Mesothelial cell of epicardium (in vitro differentiated cells): ENCODE measurements at places on chromosomes 2 and 18.

DNA sequence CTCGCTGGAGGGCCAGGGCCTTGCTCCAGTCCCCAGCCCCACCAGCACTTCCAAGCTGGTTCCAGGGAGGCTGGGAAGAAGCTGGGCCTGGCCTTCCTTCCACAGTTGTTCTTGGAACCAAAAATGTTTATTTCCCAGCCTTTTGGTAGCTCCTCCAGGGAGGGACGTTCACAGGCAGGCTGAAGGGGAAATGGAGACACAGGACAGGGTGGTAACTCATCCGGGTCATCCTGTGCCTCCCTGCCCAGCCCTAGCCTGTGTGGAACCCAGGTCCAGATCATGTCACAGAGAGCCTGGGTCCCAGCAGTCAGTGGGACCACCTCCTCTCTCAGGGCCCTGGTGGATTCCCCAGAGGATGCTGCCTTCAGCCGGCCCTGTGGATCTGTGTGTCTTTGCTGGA is 12.5 kb upstream of the ARMC9 start:
- DNase-seq, result no peak

- no peak for DNase-seq
Observed at GRCh38 chr2:84940088-84940470, 30.9 kb upstream of the KCMF1 start.

DNA sequence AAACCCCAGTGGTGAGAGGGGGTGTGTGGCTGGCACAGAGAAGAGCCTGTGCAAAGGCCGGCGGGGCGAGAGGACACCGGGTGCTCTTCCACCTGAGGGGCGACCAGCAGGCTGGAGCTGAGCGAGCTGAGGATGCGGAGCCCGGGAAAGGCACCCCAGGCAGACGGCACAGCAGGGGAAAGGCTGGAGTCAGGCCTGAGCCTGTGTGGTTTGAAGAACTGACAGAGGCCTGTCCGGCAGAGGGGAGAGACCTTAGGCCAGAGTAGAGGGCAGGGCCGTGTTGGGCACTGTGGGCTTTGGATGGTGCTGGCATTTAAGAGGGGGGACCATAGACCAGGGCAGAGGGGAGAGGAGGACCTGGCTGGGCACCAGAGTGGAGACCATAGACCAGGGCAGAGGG is 149.8 kb downstream of the RTP5 start:
- DNase-seq, result peak; percentile 7

DNA sequence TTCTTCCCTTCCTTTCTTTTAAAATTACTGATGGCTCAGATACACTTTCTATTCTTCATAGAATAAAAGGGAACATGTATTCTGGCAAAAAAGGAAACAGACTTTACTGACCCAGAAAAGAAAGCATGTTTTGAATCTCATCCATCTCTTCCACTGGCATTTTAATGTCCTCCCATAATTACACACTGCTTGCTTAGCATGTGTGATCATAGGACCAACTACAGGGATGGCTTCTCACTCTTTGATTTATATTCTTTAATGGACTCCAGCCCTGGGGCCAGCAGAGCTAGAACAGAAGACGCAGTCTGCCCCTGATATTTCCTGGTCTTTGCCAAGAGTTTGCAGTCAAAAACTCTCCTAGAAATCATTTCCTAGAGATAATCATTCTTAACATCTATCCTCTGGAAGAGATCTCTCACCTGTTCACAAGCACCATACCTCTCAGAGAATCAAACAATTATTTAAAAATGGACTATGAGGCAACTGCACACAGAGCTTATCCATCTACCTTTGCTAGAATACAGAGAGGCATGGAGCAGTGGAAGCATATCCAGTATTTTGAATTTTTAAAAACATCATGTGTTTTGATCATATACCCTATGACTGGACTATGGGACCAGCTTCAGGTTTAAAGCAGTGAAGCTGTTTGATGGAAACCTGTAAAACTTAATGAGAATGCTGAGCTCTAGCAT is 429.1 kb downstream of the NRXN1 start:
- no peak for DNase-seq

DNA sequence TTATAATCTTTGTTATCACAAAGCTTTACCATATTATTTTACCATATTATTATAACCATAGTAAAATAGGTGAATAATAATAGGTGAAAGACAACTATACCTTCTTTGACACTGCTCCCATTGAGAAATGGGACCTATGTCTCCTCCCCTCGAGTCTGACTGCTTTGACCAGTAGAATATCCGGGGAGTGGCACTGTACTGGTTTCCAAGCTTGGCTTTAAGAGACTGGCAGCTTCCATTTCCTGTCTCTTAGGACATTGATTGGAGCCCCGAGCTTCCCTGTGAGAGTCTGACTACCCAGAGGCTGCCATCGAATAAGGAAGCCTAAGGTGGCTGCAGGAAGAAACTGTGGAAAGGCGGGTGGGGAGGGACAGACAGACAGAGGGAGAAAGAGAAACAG is 40.1 kb upstream of the PLEKHM3 start:
- no peak for DNase-seq

- no peak for DNase-seq
Observed at GRCh38 chr2:37556256-37556655, 115.2 kb downstream of the CDC42EP3 start.

DNA sequence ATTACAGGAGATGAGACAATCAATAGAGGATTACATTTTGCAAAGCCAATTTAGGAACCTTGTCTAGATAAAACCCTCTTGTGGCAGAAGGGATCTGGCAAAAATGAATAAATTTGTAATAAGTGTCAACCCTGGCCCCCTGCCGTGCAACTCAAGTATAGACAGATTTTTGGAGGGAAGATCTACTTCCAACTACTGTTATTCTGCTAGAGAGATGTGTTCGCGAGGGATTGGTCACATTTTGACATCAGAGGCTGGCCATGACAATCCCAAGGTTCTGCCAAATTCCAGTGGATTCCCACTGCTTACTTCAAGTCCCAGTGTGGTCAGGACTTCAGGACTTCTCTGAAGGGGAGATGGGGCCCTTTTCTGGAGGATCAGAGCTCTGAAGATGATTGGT is 192.6 kb downstream of the SH3RF3 start:
- DNase-seq, result no peak

- no peak for DNase-seq
Observed at GRCh38 chr2:229443141-229443540, 172.1 kb upstream of the PID1 start.

- no peak for DNase-seq
Observed at GRCh38 chr2:190561094-190561493, 26.6 kb upstream of the NEMP2 start.

GRCh38 chr2:22037274-22037673 is 913.5 kb downstream of the TDRD15 start:
- DNase-seq, result no peak

DNA sequence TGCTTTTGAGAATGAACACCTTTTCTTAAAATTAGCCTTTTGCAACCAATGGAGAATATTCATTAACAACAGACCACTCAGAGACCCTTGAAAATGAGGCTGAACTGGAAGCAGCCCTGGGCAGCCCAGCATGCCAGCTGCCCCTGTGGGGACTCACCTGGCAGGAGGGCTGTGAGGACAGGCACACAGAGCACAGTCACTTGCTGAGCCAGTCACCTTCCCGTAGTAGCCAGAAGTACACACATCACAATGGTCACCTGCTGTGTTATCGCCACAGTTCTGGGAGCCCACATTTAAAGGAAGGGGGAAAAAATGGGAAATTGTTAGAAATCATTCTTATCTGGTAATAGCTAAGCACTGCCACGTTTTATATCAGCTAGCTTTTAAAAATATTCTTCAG is 115.5 kb downstream of the LAMA1 start:
- DNase-seq, result no peak

DNA sequence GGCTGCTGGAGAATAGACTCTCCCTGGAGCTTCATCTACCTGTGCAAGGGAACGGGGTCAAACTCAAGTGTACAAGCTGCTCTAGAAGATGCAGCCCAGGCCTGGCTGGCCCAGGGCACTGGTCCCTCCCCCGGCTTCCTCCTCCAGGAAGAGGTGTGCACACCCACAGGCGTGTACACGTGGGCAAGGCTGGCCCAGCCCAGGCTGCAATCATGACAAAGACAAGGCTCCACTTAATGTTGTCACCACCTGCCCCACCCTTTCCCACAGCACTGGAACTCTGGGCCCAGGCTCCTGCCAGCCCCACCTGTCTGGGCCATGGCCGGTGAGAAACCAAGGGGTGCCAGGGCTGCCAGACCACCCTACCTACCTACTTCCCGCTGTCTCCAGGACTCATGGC is 29.6 kb upstream of the ALPP start:
- DNase-seq, result no peak

- DNase-seq, result no peak
Observed at GRCh38 chr2:101512993-101513392, 38.1 kb upstream of the RFX8 start.

- no peak for DNase-seq
Observed at GRCh38 chr18:73981796-73982195, 165.8 kb downstream of the FBXO15 start.

GRCh38 chr2:65525616-65526231 is 93.3 kb upstream of the SPRED2 start:
- DNase-seq, result no peak

GRCh38 chr2:205531072-205531471 is 151.2 kb upstream of the NRP2 start:
- DNase-seq, result no peak

GRCh38 chr2:53697686-53698085 is 69.9 kb upstream of the CHAC2 start:
- DNase-seq, result no peak

DNA sequence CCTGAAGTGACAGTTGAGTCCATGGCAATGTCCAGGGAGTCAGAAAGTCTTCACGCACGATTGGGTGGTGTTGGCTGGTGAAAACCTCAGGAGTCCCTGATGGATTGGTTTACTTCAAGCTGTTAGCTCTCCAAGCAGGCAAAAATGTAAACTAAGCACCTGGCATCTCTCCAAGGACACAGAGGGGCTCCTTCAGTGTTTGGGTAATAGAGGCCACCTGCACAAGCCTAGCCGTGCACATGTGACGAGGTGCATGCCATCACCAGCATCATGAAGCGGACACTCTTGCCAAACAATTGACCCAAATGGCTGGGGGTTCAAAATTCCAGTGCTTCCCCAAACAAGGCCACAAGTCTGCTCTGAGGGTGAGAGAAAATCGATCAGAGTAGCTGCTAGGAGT is 104.7 kb upstream of the CD302 start:
- no peak for DNase-seq

DNA sequence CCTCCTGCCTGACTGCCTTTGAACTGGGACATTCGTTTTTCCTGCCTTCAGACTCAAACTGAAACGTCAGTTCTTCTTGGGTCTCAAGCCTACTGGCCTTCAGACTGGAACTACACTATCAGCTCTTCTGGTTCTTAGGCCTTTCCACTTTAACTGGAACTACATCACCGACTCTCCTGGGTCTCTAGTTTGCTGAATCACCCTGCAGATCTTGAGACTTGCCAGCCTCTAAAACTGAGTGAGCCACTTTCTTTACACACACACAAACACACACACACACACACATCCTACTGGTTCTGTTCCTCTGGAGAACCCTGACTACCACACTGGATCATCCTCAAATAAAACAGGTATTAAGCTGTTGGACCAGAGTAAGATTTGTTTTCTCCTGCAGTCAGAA is 46.7 kb upstream of the ATL2 start:
- no peak for DNase-seq

GRCh38 chr2:45713136-45713535 is 61.7 kb downstream of the PRKCE start:
- no peak for DNase-seq

DNA sequence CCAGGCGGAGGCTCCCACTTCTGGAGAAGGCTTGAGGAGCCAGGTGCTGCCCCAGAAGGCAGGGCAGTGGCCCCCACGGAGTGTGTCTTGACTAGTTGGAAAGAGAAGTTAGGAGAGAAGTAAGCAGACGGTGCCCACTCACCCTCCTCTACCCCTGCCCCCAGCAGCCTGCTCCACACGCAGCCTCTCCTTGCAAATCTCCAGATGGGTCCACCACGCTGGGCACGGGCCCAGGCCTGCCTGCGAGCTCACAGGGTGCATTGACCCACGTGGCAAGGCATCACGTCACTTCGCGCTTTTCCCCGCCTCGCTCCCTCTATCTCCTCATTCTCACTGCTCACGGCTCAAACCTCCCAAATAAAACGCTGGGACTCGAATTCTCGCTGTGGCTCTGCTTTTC is 71.8 kb upstream of the RAB12 start:
- DNase-seq, result no peak

- DNase-seq, result peak; percentile 43
Observed at GRCh38 chr18:43277164-43277600, at the start of gene SYT4. TSS of gene SYT4 (minus strand) at chr18:43277490. CDS start at chr18:43277281, 209 bp downstream.

DNA sequence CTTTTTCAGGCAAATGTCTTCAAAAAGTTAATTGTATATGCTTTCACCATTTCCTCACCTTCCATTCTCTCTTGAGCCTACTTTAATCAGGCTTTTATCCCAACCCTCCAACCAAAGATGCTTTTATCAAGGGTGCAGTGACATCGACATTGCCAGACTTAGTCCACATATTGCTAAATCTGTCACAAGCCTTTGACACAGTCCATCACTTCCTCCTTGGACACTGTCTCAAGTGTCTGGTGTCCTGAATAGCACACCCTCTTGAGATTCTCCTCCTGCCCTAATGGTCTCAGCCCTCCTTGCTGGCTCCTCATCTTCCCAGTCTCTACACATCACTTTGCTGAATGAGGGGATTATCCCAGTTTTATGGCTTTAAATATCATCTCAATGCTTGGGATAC is 147.5 kb upstream of the SLC39A10 start:
- DNase-seq, result no peak

GRCh38 chr2:241811201-241811951 is 2.4 kb downstream of the NEU4 start:
- DNase-seq, result no peak

DNA sequence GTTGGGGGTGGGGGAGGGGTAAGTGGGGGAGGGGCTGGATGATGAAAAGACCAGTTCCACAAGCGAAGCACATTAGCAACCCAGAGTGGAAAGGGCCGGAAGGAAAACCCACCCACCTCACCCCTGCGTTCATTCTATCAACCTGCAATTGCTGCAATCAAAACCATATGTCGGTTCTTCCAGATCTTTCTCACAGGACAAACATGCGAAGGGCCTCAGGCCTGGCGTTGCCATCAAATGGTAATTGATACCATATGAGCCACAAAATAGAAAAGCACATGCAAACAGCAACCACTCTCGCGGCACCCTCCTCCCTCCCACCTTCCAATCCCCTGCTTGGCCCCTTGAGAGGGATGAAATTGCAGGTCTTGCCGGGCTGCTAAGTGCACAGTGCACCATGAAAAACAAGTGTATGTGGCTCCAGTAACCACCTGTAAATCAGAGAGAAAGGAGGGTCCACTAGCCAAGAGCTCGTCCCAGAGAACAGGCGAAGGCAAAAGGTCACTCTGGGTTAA is 287.5 kb downstream of the TCF4 start:
- no peak for DNase-seq

DNA sequence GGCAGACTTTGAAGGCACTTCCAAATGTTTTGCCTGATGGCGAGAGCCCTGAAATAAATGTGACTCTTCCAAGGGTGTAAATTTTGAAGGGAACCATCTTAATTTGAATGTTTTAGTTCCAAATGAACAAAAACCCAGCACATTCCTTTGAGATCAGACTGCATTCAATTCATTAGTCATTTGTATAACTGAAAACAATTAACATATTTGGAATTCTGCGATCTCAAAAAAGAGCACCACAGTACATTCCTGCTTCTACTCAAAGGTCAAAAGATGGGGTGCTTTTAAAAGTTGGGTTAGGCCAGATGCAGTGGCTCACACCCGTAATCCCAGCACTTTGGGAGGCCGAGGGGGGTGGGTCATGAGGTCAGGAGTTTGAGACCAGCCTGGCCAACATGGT is 38.2 kb upstream of the CHRNA1 start:
- no peak for DNase-seq

- DNase-seq, result no peak
Observed at GRCh38 chr2:183024339-183025095, 13.7 kb downstream of the NCKAP1 start.

- no peak for DNase-seq
Observed at GRCh38 chr2:8623958-8624591, 57.8 kb upstream of the ID2 start.
